PC-9 (cell line): ENCODE measurements at places on chromosomes 7 and 10.

DNA sequence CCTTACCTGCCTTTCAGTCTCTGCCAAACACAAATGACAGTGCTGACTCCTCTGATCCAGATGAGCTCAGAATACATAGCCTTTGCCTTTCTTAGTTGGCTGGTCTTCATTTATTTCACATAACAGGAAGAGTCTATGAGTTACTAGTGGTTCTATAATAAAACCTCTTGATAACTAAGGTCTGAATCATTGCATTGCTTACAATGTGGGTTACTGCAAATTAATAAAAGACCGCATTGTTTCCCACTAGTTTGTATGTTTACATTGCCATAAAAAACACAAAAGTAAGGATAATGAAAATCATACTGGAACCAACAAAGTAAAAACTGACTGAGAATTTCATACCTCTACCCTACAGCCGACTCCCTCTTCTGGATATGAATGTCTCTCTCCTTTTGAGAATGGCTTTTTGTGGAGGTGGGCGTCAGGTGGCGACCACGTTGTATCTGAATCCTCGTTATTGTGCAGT, 62.0 kb upstream of the AKR1E2 start:
- DNase-seq, result no peak

- no peak for DNase-seq
Measured at GRCh38 chr7:69042138-69042537, 556.1 kb upstream of the AUTS2 start.

- no peak for DNase-seq
Measured at GRCh38 chr7:55019191-55019690, 424 bp downstream of the EGFR start.

DNA sequence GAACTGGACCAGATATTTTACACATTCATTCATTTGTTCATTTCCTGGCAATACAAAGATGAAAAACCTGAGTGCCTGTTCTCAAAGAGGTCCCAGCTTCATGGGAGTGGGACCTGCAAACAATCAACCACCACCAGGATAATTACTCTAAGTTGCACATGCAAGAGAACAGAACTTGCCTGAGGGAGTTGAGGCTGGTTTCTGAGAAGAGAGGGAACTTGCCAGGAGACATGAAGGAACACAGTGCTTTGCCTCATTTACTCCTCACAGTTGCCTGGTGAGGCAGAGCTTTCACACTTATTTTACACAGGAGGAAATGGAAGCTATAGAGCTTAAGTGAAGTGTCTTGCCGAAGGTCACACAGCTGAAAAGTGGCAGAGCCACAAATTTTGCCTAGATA, 170.1 kb downstream of the SORCS3 start:
- no peak for DNase-seq
